Central memory CD8-positive, alpha-beta T cell (primary cell): ENCODE measurements at places on chromosomes 1 and 21.

DNA sequence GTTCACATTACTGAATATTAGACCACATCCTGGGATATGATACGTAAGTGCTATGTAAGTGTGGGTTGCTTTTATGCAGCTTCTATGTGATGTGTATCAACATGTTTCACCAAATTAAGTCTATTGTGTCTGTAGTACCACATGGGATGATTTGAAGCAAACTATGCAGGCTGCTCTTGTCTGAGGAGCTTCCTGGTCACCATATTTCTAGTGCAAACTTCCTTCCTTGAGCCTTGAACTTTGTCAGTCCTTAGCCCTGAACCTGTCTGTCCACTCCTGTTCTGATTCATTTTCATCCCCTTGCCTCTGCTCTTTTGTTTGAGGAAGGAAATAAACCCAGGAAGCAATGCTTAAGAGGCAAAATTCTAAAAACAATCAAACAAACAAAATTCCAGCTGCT, 117.5 kb upstream of the VANGL1 start:
- H3K36me3 ChIP-seq: no peaks in the 10 kb centered on the region
- no peak overlapping the region for H3K4me3 ChIP-seq
- DNase-seq: no peak
- H3K27me3 ChIP-seq: peaks cover 38% of the 10 kb centered on the region

GRCh38 chr1:59947047-59947938, 20.7 kb upstream of the CYP2J2 start:
- no peak overlapping the region for H3K27ac ChIP-seq
- DNase-seq: no peak
- H3K27me3 ChIP-seq: peaks cover 16% of the 10 kb centered on the region
- no peaks in the 10 kb centered on the region for H3K36me3 ChIP-seq

GRCh38 chr1:234537236-234537635, 58.3 kb upstream of the TARBP1 start:
- H3K27me3 ChIP-seq: peaks cover 15% of the 10 kb centered on the region
- no peaks in the 10 kb centered on the region for H3K4me1 ChIP-seq
- H3K27ac ChIP-seq: no peak overlapping the region
- peaks cover 2% of the 10 kb centered on the region for H3K36me3 ChIP-seq
- no peak for DNase-seq
- H3K4me3 ChIP-seq: no peak overlapping the region

- no peak for DNase-seq
- peaks cover 2% of the 10 kb centered on the region for H3K36me3 ChIP-seq
- no peaks in the 10 kb centered on the region for H3K4me1 ChIP-seq
- no peak overlapping the region for H3K27ac ChIP-seq
- no peaks in the 10 kb centered on the region for H3K27me3 ChIP-seq
Observed at GRCh38 chr1:164701189-164701761, 142.3 kb downstream of the PBX1 start.

GRCh38 chr1:53070621-53071020, 8.6 kb downstream of the PODN start:
- H3K36me3 ChIP-seq: no peaks in the 10 kb centered on the region
- H3K4me3 ChIP-seq: no peak overlapping the region
- H3K27me3 ChIP-seq: peaks cover 4% of the 10 kb centered on the region
- peaks cover 7% of the 10 kb centered on the region for H3K4me1 ChIP-seq

GRCh38 chr1:58580186-58580585, 3.1 kb upstream of the TACSTD2 start:
- peaks cover 66% of the 10 kb centered on the region for H3K27me3 ChIP-seq
- DNase-seq: no peak
- H3K36me3 ChIP-seq: no peaks in the 10 kb centered on the region
- no peak overlapping the region for H3K4me3 ChIP-seq
- no peak overlapping the region for H3K27ac ChIP-seq
- H3K4me1 ChIP-seq: peaks cover 18% of the 10 kb centered on the region
